ENCODE measurements at places on chromosomes 1 and 21. TPM values are rescaled to one million over a fixed set of nuclear protein-coding genes. Genes with fewer than 3 reads are reported as not detected.

SYT14 gene
- total RNA-seq, result not detected

MEX3A gene
- total RNA-seq, result not detected

SPRR2E gene
- total RNA-seq, result not detected

GRCh38 chr1:205458777-205459566 is 3.1 kb upstream of the BLACAT1 start:
- H3K27ac ChIP-seq, result no peak overlapping the region
- H3K27me3 ChIP-seq, result peaks cover 46% of the 10 kb centered on the region
- H3K4me3 ChIP-seq, result no peak overlapping the region

- peak overlapping the region; percentile 100 for H3K27ac ChIP-seq
- H3K4me1 ChIP-seq, result peaks cover 30% of the 10 kb centered on the region
- peaks cover 3% of the 10 kb centered on the region for H3K27me3 ChIP-seq
- no peak for DNase-seq
Measured at GRCh38 chr1:62435231-62436038, 1.4 kb upstream of the USP1 start.
